ENCODE measurements at places on chromosomes 3 and 15. TPM values are rescaled to one million over a fixed set of nuclear protein-coding genes. Genes with fewer than 3 reads are reported as not detected.

GRCh38 chr3:150511122-150511821 is 35.0 kb downstream of the SERP1 start:
- no peak overlapping the region for H3K4me3 ChIP-seq
- H3K27me3 ChIP-seq: no peaks in the 10 kb centered on the region
- H3K27ac ChIP-seq: no peak overlapping the region
- H3K4me1 ChIP-seq: no peaks in the 10 kb centered on the region
- H3K36me3 ChIP-seq: no peaks in the 10 kb centered on the region

DNA sequence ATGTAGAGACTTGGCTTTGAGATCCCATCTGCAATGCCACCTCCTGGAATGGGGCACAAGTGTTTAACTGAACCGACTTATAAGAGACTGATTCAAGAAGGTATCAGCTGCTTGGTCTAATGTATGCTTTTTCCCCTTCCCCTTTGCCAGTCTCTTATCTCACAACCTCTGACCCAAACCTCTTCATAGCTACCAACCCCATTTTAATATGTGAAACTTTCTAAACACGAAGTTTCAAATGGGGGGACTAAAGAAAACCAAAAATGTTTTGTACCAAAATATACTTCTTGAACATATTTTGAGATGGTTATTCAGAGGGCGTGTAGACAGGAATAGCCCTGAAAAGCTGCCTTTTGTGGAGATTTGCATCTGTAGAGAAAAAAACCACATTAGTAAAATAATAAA is 73.1 kb downstream of the OXSM start:
- H3K4me1 ChIP-seq: no peaks in the 10 kb centered on the region
- H3K27me3 ChIP-seq: no peaks in the 10 kb centered on the region
- DNase-seq: no peak

GRCh38 chr3:64260431-64260830 is 35.2 kb upstream of the PRICKLE2 start:
- H3K4me1 ChIP-seq: peaks cover 22% of the 10 kb centered on the region
- no peak overlapping the region for H3K4me3 ChIP-seq
- no peaks in the 10 kb centered on the region for H3K27me3 ChIP-seq

- no peaks in the 10 kb centered on the region for H3K27me3 ChIP-seq
- no peak overlapping the region for H3K27ac ChIP-seq
- no peaks in the 10 kb centered on the region for H3K36me3 ChIP-seq
- no peak overlapping the region for H3K4me3 ChIP-seq
- DNase-seq: no peak
Observed at GRCh38 chr15:77535845-77536244, 96.9 kb downstream of the LINGO1 start.

DNA sequence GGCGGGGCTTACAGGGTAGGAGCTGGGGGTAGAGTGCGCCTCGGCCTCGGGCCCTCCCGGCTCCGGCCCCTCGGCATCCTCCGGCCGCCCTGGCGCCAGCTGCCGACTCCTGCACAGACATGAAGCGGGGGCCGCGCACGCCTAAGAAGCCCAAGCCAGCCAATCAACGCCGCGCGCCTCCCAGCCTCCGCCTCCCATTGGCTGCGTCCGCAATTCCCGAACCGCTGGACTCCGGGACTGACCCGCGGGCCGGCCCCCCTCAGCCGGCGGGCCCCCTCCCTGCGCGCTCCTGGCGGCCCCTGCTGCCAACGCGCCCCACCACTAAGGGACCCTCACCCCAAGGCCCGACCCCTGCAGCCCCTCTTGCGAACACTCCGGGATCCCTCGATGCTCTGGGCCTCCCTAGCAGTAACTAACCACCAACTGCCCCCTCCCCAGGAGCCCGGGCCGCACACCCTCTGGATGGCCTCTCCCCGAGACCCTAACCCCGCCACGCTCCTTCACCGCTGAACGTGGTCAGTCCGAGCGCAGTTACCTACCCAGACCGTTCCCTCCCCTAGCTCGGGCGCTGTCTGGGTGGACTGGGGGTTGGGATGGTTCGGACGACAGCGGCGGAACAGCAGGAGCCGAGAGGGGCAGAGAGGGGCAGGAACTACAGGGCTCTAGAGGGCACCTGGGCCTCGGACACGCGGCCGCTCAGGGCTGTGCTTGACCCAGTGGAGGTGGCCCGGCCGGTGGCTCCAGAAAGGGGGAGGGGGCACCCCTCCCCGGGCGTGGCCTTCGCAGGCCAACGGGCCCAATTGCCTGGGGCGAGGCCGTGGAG is 5.0 kb downstream of the GATA2 start:
- peak; percentile 75 for DNase-seq
- peaks cover 10% of the 10 kb centered on the region for H3K27me3 ChIP-seq
- H3K36me3 ChIP-seq: no peaks in the 10 kb centered on the region
- peak overlapping the region; percentile 8 for H3K27ac ChIP-seq
- H3K4me3 ChIP-seq: peak overlapping the region; percentile 58
- H3K4me1 ChIP-seq: peaks cover 19% of the 10 kb centered on the region

DNA sequence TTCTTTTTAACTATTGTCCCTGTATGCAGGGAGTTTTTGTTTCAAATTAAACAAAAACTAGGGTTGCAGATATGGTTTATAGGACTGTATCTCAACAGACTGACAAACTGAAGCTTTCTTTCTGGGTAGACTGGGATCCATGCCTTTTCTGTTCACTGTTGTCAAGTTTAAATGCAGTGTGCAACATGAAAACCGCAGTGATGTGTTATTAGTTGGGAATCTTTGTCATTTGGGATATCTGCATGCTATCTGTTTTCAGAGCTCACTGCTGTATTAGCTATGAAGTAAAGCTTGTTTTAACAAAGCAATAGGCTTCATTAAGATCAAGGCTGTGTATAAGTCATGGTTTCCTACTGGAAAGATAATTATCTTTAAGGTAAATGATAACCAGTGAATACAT is 21.4 kb upstream of the MCF2L2 start:
- no peaks in the 10 kb centered on the region for H3K27me3 ChIP-seq
- H3K27ac ChIP-seq: no peak overlapping the region
- H3K4me3 ChIP-seq: no peak overlapping the region
- DNase-seq: no peak

Gene ATP13A4
- total RNA-seq: 0.52 TPM

Gene GRAMD1C
- total RNA-seq: 1.8 TPM
